ENCODE measurements at places on chromosomes 13 and 19.
A peak's percentile ranks its signal among the peaks of the same experiment; 100 is the strongest.

DNA sequence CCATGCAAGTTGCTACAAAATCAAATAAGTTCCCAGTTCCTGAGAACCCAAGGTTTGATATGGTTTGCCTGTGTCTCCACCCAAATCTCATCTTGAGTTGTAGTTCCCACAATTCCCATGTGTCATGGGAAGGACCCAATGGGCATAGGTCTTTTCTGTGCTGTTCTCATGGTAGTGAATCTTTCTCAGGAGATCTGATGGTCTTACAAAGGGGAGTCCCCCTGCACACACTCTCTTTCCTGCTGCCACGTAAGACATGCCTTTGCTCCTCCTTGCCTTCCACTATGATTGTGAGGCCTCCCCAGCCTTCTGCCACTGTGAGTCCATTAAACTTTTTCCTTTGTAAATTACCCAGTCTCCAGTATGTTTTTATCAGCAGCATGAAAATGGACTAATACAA, 28.5 kb upstream of the TSHZ3 start:
- DNase-seq = no peak

- DNase-seq = peak; percentile 52
Measured at GRCh38 chr13:82758044-82758443, 1124.2 kb downstream of the SLITRK1 start.

DNA sequence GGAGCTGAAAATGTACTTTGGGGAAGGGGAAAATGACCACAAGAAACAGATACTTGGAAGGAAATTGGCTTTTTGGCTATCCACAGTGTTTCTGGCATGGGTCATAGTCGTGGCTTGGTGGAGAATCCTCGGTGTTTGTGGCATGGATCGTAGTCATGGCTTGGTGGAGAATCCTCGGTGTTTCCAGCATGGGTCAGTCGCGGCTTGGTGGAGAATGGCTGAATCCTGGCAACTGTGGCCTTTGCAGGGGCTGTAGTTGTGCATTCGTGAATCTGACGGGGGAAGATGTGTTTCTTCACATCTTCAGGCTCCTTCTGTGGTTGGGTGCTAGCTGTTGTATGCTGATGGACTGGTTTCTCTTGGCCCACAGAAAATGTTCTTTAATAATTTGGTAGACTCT, 61.7 kb upstream of the MCF2L start:
- no peak for DNase-seq

GRCh38 chr19:2602391-2603181, 99.9 kb downstream of the GNG7 start:
- DNase-seq = no peak

DNA sequence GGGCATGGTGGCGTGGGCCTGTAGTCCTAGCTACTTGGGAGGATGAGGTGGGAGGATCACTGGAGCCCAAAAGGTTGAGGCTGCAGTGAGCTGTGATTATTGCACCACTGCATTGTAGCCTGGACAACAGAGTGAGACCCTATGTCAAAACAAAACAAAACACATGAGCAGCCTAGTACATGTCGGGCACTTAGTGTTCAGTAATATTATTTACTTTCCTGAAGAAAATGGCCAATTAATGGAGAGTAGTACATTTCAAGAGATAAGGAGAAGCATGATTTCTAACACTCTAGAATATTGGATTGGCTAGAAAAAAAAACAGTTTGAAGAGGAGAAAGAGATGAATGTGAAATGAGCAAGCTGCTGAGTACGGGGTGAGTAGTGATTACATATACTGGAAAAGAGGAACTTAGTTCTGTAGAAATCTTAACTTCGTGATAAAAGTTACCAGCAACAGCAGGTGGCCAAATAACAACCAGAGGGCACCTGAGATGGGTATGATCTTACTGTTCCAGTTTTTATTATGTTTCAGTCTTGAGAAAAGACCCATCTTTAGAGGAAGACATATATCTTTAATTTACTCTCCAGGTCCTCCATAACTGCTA, 36.2 kb downstream of the SPATA13 start:
- DNase-seq = no peak

DNA sequence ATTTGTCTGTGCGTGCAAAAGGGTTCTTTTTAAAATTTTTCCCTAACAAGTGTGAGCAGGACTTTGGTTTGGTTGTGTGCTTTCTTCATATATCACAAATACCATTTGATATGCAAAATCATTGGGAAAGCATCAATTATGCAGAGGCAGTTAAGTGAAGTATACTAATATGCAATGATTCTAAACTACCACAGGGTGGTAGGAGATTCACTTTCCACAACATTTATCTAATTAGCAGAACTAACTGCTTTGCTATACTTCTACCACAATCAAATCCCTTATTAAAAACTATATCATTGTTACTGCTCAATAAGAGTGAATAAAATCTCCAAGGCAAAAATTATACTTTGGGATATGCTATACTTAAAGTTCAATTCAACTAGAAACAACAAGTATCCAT, 2738.9 kb upstream of the PCDH20 start:
- no peak for DNase-seq

DNA sequence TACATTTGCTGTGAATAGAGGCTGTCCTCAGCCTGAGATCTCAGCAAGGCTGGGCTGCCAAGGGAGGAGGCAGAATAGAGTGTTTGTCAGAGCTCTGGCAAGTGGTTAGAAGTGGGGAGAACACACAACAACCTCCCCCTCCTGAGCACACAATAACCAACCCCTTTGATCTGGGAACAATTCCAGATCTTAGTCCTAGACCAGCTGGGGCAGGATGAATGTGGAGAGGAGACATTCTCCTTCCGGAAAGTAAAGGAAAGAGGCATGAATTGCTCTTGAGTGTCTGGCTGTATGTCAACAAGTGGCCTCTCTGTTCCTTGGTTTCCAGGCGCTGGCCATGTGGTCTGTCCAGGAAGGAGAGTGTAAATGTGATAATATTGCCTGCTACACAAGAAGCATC, 114.9 kb upstream of the TMTC4 start:
- DNase-seq = no peak

All from HL-60 (cell line).